ENCODE measurements at places on chromosomes 7 and 10.

- DNase-seq = no peak
Observed at GRCh38 chr7:112365551-112365950, 84.7 kb upstream of the IFRD1 start.

DNA sequence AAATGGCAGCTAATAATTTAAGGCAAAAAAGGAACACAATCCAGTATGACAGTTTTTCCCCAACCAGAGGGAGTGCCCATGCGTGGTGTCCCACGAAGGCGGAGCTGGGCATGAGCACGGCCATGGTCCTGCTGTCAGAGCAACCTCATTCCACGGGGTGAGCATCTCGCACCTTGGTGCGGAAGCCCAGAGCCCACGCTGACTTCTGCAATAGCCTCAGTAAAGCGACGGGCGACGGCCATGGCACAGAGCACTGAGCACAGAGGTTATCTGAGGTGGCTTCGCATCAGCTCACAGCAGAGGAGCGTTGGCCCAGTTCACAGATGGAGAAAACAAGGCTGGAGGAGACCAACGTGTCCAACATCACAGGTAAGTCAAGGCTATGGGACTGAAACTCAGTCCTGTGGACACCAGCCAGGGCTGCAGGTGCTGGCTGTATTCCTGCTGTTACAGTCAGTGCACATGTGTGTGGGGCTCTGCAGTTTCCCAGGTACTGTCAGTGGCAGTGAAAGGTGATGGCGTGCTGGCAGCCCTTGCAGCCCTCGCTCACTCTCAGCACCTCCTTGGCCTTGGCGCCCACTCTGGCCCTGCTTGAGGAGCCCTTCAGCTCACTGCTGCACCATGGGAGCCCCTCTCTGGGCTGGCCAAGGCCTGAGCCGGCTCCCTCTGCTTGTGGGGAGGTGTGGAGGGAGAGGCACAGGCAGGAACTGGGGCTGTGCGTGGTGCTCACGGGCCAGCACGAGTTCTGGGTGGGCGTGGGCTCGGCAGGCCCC, 525.6 kb downstream of the PTPRN2 start:
- DNase-seq = no peak

DNA sequence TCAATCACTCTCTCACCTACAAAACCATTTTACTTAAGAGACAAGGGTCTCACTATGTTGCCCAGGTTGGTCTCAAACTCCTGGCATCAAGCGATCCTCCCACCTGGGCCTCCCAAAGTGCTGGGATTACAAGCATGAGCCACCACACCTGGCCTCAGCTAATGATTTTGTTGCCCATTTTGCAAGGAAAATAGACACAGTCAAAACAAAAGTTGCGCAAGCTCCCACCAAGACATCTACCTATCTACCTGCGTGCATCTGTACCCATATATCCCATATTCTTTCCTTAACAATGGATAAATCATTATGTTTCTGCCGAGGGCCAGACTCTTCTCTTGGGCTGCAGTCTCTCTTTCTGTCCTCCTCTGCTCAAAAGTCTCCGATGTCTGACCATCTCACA, 67.3 kb downstream of the APBB1IP start:
- DNase-seq = no peak

GRCh38 chr10:76666891-76667290, 970.7 kb downstream of the KCNMA1 start:
- no peak for DNase-seq

DNA sequence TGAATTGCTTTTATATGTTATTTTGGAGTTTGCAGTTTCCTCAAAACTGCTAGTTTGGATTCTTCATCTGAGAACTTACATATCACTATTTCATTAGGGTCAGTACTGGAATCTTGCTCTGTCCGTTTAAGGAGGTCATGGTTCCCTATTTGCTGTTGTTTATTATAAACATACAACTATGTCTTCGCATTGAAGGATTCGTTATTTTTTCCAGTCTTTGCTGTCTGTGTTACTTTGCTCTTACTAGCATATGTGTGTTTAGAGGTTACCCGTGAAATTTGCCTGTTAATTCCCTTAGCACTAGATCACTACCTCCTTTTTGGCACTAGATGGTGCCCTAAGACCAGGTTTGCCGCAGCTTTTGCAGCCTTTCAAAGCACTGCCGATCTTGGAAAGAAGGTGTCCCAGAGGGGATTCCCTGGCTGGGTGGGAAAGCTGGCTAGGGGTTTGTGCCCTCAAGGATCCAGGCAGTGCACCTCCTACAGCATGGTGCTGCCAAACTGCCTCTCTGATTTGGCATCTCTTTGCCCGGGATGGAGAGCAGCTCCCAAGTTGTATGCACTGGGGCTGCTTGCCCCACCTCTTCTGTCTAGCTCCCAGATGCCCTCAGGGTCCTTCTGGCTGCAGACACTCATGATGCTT, 103.1 kb upstream of the APBB1IP start:
- DNase-seq = peak; percentile 74

DNA sequence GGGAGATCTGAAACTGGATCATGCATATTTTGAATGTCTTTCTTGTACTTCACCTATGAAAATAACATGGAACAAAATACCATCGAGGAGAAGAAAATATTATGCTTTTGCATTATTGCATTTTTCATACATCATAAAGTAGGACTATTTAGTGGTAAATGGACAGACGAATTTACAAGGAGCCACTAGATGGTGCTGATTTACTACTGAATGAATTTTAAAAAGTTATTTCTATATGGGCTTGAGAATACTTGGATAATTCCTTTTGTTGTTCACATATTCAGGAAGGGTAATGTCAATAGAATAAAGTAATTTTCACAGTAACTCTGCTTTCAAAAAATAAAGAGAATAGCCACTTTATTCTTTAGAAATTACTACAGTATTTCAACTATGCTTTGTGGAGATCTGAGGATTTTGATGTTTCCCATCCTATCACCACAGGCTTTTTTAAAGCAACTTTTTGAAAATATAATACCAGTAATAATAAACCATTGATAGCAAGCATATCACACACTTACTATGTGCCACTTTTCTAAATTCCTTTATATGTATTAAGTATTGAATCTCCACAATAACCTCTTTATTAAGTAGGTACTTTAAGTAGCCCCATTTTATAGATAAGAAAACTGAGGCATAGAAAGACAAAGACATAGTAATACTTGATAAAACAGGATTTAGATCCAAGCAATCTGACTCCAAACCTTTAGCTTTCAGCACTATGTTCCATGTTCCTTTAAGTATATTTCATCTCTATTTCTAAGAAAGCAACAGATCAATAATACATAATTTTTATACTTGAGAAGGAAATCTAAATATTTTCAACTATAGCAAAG, 38.6 kb downstream of the NEBL start:
- DNase-seq = no peak

GRCh38 chr10:128875956-128876736, 590.9 kb upstream of the MGMT start:
- no peak for DNase-seq

GRCh38 chr7:100728196-100728595, 5.2 kb upstream of the ZAN start:
- no peak for DNase-seq

DNA sequence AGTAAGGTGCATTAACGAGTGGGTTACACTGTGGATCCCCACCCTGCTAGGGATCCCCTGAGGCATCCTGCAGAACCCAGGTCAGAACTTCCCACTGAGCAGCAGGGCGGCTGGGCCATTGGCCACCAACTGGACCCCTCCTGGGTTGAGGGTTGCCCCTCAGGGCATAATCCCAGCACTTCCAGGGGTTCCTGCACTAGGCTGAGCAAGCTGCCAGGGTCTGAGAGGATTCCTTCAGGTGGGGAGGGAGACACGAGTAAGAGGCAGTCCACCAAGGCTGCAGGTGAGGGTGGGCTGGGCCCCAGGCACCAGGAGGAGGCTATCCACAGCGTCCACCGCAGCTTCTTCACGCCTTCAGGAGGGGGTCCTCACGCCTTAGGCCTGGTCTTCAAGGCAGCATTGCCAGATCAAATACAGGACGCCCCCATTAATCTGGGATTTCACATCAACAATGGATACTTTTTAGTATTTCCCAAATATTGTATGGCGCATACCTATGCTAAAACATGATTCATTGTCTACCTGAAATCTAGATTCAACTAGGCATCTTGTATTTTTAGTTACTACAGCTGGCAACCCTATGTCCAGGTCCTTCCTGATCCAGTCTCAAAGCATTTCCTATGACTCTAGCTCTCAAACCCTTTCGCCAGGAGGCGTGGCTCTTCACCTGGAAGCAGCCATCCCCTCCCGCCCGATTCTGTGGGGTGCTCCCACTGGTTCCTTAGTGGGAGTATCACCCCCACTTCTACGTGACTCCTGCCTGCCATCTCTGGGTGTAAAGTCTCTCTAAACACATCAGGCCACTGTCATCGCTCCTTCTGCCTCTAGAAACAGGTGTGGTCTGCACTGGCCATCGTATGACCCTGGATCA, 4.1 kb downstream of the PRKAG2 start:
- DNase-seq = no peak

Measured in inflammatory macrophage (primary cell).